ENCODE measurements at places on chromosomes 6 and 20.

DNA sequence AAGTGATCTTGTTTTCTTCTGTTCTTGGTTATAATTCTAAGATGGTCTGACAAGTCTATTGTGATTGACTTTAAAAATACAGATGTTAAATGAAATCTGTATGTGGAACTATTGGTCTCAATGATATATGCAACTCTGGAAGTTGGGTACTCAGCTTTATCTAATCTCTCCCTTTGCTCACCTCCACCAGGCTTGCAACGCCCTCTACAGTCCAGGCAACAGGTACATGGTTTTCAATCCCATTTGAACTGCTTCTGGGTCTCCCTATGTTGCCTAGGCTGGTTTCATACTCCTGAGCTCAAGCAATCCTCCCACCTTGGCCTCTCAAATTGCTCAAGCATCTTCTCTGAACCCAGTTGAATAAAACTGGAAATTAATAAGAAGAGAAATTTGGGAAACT, 25.6 kb upstream of the HLA-DQB1 start:
- no peak for DNase-seq

DNA sequence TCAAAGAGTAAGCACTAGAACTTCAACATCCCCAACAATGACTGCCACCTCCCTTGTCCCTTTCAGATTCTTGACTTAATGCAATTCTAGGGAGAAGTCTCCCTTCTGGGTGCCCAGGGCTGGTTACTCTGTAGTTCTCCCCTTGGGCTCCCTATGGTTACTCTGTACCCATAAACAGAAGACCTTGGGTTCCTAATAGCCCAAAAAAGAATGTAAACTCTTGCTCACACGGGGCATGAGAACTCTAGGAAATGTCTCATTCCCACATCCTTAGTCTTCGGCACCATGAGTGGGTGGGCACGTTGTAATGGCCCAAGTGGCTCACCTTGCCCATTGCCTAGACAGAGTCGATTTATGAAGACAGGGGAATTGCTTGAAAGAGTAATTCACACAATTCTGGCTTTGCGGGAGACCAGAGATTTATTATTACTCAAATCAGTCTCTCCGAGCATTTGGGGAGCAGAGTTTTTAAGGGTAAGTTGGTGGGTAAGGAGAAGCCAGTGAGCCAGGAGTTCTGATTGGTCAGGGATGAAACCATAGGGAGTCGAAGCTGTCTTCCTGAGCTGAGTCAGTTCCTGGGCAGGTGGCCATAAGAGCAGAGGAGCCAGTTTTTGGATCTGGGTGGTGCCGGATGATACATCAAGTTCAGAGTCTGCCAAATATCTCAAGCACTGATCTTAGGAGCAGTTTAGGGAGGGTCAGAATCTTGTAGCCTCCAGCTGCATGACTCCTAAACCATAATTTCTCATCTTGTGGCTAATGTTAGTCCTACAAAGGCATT, 61.2 kb upstream of the SIRPG start:
- no peak for DNase-seq

- no peak for DNase-seq
These were observed 542 bp downstream of the ATP5F1E start for GRCh38 chr20:59031564-59032022.

- DNase-seq: no peak
These were observed 289.5 kb upstream of the CITED2 start for GRCh38 chr6:139663996-139664395.

- no peak for DNase-seq
These were observed 578 bp downstream of the CD93 start for GRCh38 chr20:23085436-23086055.

DNA sequence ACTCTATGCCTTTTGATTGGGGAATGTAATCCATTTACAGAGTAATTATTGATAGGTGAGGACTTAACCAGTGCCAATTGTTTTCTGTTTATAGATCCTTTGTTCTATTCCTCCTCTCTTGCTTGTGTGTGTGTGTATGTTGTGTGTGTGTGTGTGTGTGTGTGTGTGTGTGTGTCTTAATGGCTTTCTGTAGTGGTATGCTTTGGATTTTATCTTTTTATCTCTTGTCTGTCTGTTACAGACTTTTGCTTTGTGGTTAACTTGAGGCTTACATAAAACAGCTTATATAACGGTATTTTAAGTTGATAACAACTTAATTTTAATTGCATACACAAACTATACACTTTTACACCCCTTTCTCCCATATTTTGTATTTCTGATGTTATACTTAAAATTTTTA, 54.7 kb downstream of the CDC5L start:
- DNase-seq: no peak

DNA sequence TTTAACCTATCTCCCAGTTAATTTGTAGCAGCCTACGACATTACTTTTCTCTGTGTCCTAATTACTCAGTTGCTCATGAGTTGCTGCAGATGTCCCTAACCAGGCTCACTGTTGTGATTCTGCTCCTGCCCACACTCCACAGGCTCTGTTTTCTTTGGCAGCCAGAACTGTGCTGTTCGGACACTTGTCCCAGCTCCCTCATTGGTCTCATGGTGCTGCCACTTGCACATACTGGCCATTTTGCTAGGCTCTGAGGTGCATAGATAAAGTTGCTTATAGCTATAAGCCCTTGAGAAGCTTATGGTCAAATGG, 55.0 kb downstream of the NOX3 start:
- no peak for DNase-seq

- DNase-seq: no peak
These were observed 161.5 kb downstream of the PRDM13 start for GRCh38 chr6:99768166-99768565.

DNA sequence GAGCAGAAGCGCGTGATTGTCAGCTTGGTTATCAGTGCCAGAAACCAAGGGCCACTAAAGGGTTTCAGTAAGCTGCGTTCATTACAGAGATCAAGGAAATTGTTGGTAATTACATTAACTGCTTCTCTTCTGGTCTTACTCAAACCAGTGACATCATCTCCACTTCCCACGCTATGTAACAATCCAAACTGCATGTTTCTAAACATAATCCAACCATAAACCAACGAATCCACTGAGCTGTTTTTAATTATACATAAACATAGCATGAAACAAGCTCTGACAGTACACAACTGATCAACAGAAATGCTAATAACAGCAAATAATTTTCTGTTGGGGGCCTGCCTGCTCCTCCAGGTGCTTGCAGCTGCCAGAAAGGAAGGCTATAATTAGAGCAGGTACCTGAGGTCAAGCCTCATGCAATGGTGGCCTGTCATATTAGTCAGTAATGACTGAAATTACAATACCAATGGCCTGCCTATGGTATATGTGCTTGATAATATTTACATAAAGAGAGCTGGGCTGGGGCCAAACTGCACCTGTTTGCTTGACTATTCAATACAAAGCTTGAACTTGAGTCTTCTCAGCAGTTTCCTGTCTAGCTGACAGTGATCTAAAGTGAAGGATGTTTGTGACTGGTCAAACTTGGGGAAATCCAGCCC, 40.1 kb downstream of the ILRUN start:
- DNase-seq: peak; percentile 96

- DNase-seq: no peak
These were observed at the start of gene FGD2 for GRCh38 chr6:37005061-37005810. Gene FGD2 (plus strand): TSS chr6:37005655. CDS start chr6:37005818, 163 bp downstream.

- no peak for DNase-seq
These were observed 864 bp upstream of the ARFGEF2 start for GRCh38 chr20:48920527-48921167.

- no peak for DNase-seq
These were observed 28.8 kb downstream of the RIOK1 start for GRCh38 chr6:7418238-7418905.

DNA sequence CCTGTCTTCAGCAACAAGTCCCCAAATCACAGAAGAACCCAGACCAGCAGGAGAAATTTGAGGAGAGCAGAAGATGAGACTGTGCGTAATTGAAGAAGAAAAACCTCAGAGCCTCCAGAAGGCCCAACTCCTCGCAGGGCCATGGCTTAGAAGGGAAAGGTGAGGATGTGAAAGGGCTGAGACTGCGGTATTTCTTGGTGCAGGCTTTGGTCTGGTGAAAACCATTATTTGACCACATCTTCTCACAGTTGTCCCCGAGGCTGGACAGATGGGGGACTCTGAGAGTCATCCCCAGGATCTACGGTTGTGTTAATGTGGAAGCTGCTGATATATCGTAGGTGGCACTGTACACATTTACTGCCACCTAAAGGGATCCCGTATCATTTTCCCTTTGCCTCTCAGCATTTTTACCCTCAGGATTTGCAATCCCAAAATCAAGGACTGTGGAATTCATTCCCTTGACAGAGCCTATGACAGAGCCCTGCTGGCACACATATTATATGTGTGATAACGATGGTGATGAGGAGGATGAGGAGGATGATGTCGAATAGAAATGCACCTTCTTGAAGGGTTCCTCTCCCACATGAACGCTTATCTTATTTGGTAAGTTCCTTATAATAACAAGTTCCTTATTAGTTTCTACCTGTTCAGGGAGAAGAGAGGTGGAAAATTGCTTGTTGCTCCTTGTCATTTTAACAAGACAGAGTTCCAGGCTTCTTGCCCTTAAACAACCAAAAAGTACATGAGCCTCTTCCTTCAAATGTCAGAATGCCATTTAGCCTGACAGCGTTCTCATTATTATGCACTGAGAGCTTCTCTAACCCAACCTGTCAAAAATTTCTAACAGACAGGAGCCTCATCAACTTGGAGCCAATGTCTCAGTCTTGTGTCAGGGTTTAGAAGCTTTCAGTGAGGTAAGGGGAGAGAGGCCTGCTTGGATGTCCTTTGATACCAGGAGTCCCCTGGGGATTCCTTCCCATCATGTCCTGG, 135.8 kb downstream of the PXDC1 start:
- no peak for DNase-seq

DNA sequence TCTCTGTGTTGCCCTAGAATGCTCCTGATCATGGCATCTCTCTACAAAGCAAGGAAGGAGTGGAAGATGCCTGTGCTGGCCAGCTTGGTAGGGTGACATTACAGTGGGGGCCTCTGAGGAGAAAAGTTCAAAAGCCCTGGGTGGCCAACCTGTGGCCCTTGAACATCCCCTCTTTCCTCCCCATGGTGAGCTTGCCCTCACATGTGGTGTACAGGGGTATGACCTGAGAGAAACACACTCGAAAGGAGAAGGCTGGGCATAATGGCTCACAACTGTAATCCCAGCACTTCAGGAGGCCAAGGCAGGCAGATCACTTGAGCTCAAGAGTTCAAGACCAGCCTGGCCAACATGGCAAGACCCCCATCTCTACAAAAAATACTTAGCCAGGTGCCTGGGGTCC, 36.6 kb upstream of the SCAF8 start:
- no peak for DNase-seq

DNA sequence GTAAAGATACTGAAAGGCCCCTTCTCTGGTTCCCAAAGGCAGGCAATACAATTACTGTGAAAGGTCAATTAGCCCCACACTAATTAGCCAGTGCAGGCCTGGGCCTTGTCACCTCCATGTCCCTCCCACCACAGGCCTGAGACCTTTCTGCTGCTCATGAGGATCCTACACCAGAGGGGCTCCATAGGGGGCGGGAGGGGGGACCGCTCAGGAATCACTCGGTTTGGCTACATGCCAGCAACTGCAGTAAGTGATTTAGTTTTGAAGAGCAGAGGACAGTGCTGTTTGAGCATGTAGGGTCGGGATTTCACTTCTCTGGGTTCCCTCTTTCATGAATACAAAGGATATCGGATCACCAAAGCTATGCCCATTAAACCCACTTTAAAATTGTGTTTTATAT, 455.6 kb downstream of the PRKN start:
- DNase-seq: no peak

- DNase-seq: no peak
These were observed 19.7 kb upstream of the TLDC2 start for GRCh38 chr20:36856195-36856594.

DNA sequence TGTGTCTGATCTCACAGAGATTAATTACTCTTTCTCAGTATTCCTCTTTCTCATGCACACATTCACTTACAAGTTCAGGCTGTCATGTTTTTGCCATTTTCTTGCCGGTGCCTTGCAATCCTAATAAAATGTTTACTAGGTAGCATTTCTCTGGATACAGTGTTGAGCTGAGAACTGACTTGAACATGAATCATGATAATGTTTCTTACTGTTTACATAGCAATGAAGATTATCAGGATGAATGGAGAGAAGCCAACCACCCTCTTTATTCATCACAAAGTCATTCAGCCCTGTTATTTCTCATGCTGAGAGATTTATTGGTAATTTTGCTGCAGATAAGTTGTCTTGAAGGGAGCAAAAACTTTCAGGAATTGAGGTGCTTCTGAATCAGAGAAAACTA, 185.5 kb upstream of the ECI2 start:
- DNase-seq: peak; percentile 28

DNA sequence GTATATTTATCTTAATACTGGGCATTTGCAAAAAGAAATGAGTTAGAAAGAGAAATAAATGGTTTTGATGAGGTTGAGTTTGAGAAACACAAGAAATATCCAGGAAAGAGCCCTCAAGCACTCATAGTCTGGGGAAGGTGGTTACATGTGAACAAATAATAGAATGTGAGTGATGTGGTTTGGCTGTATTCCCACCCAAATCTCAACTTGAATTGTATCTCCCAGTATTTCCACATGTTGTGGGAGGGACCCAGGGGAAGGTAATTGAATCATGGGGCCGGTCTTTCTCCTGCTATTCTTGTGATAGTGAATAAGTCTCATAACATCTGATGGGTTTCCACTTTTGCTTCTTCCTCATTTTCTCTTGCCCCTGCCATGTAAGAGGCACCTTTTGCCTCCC, 334.1 kb downstream of the COL12A1 start:
- no peak for DNase-seq

GRCh38 chr6:34904990-34905613, 16.0 kb downstream of the ANKS1A start:
- no peak for DNase-seq

GRCh38 chr20:46330072-46330763, 21.9 kb upstream of the CDH22 start:
- DNase-seq: peak; percentile 84

GRCh38 chr6:44535446-44535845, 147.9 kb downstream of the CDC5L start:
- no peak for DNase-seq

GRCh38 chr6:107246972-107247615, 131.8 kb upstream of the BEND3 start:
- DNase-seq: no peak

DNA sequence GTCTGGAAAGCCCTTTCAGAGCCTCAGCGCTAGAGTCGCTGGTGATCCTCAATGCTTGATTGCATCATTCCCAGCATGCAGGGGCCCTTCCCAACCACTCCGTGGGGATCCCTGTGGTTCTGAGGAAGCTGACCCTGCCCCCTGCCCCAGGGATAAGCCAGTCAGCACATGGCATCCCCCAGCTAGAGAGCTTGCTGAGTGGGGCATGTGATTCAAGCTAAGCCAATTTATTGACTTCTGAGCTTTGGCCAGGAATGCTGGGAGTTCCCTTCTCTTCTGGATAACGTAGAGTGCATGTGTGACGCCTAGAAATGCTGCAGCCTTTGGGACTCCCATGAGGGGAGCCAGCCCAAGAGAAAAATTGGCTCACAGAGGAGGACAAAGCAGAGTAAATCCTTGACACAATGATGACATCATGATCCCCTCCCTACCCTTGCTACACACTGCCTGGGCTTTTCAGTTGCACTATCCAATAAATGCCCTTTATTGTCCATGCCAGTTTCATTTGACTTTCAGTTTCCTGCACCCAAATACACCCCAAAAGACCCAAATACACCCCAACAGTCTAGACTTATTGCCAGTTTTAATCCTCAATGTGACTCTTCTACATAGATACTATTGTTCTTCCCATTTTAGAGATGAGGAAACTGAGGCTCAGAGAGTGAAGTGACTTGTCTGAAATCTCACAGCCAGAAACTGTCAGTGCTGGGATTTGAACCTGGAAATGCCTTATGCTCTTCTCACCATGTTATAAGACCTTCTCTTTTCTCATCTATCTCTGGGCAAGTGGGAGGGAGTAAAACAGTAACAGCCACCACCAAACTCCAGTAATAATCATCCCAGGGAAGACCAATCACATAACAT, 34.3 kb downstream of the KCNB1 start:
- no peak for DNase-seq

- DNase-seq: no peak
These were observed 116.7 kb downstream of the SIM1 start for GRCh38 chr6:100347901-100348550.

All from COR-L47 (cell line).